ENCODE measurements at places on chromosomes 3 and 15.

DNA sequence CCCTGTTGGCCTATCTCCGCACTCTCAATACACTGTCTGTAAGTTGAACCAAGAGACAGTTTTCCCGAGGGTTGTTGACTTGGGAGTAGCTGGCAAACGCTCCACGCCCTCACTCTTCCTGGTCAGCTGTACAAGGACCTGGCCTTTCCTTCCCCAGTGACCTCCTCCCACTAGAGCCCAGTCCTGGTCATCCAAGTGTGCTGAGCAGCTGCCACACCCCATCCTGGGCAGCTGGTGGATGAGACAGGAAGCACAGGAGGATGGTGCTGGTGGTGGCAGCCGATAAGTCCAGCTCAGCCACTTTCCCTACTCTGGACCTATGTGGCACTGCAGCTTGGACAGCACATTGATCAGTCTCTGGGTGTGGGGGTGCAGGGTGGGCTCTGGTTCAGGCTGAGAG, 19.8 kb downstream of the PFKFB4 start:
- no peak for DNase-seq

- DNase-seq, result no peak
Measured at GRCh38 chr3:180743813-180744590, 64.7 kb upstream of the CCDC39 start.

- peak; percentile 76 for DNase-seq
Measured at GRCh38 chr3:142279965-142280590, 54.7 kb upstream of the GK5 start.

DNA sequence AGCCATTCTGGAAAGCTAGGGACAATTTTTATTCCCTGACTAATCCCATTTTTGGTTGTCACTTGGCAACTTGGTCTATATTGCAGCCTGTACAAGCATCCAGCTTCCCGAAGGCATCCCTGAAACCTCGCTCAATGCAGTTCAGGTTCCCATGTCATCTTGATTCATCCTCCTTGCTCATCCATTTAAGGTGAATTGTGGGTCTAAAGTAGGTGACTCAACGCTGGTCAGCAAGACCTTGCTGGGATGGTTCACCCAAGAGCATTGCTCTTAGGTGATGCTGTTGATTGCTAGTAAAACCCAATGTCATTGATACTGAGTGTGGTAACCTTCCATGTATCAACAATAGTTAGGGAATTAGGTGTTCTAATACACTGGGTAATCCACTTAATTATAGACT, 13.1 kb upstream of the RAB8B start:
- DNase-seq, result no peak

- no peak for DNase-seq
Measured at GRCh38 chr3:153693207-153693606, 428.0 kb upstream of the ARHGEF26 start.
